ENCODE measurements at places on chromosomes 7 and 10.

- DNase-seq = no peak
These were observed 215.8 kb upstream of the FZD8 start for GRCh38 chr10:35857860-35858259.

GRCh38 chr7:103691291-103691690, 245.3 kb upstream of the SLC26A5 start:
- DNase-seq = no peak

- DNase-seq = peak; percentile 81
These were observed 104.4 kb downstream of the PTPRE start for GRCh38 chr10:128011059-128011979.

DNA sequence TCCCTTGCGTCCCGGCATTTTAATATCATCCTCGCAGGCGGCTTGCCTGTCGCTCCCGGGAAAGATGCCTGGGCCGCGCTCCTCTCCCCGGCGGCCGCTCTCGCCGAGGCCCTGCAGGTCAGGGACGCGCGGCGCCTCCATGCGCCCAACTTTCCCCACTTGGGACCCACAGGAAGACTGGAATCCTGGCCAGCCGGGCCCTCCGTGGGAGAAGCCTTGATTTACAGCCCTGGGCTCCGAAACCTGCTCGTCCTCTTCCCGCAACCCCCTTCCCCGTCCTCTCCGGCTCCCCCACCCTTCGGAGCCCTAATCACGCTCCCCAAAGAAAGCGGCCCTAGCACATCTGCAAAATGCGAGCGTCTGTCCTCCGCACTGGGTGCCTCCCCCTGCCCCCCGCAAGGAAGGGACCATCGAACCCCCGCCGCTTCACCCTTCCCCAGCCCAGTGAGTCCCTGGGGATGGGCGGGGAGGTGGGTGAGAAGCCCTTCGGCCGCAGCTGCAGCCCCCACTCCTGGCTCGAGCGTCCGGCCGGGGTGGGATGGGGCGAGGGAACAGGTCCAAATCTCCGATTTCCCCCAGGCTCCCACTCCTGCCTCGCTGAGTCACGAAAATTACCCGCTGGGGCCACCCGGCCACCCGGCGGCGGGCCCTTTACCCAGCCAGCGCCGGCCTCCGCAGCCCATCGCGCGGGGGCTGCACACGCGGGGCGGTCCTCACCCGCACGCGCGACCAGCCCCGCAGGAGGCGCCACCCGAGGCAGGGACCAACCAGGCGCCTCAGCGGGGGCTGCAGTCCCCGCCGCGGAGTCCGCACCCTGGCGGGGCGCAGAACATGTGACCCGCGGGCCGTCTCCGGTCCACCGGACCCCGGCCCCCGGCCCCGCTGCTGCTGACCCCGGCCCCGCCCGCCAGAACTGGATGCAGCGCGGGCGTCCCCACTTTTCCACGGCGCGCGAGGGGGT, 695 bp downstream of the HSPA12A start:
- DNase-seq = no peak

- no peak for DNase-seq
These were observed 68.8 kb upstream of the ABLIM1 start for GRCh38 chr10:114726820-114727271.

DNA sequence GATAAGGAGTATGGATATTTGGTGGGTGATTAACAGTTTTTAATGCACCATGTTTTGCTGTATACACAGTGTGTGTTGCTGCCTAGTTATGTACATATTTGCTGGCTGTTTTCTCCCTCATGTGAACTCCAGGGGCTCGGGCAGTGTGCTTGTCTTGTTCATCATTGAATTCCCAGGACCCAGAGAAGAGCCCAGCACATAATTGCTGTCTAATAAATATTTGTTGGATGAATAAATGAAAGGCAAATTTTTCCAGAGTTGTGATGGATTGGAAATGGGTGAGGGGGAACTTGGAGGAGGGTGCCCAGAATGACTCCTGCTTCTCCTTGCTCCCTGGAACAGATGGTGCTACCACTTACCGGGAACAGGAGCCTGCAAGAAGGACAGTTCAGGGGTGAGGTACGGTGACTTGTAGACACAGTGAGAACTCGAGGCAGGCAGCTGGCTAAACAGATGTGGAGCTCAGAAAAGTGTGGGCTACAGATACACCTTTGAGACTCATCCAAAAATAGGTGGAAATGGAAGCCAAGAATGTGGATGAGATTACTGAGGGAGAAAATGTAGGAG, 586.8 kb upstream of the MGMT start:
- DNase-seq = no peak

- no peak for DNase-seq
These were observed 25.0 kb downstream of the TES start for GRCh38 chr7:116235380-116235779.

GRCh38 chr7:128841171-128841690, 11.0 kb downstream of the FLNC start:
- DNase-seq = no peak

GRCh38 chr7:20700453-20701227, 85.2 kb downstream of the ABCB5 start:
- peak; percentile 60 for DNase-seq

- DNase-seq = no peak
These were observed 145.5 kb downstream of the ABCA13 start for GRCh38 chr7:48316768-48317167.

- no peak for DNase-seq
These were observed 648.8 kb downstream of the ARL4A start for GRCh38 chr7:13336227-13336626.

DNA sequence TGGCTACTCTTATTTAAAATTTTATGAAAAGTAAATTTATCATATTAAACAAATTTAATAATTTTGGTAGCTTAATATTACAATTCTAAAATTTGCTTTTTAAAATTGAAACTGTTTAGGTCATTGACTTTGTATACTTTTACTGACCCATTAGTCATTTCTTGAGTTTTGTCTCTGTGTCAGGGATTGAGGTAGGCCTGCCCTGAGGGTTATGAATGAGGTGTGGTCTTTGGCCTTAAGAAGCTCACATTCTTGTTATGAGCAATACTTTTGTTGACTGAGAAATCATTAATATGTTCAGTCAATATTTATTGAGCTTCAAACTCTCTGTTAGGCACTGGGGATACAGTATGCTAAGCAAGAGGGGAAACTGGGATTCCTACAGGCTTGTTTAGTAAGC, 47.0 kb upstream of the RPA3 start:
- no peak for DNase-seq

- DNase-seq = no peak
These were observed 246.8 kb downstream of the CELF2 start for GRCh38 chr10:11264296-11265048.

- DNase-seq = no peak
These were observed 261.4 kb upstream of the ZWINT start for GRCh38 chr10:56622335-56622973.

DNA sequence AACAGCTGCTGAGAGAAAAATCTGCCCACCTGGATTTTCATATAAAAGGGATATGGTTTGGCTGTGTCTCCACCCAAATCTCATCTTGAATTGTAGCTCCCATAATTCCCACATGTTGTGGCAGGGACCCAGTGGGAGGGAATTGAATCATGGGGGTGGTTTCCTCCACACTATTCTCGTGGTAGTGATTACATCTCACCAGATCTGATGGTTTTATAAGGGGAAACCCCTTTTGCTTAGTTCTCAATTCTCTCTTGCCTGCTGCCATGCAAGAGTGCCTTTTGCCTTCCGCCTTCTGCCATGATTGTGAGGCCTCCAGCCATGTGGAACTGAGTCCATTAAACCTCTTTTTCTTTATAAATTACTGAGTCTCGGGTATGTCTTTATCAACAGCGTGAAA, 20.8 kb upstream of the MKI67 start:
- DNase-seq = no peak

DNA sequence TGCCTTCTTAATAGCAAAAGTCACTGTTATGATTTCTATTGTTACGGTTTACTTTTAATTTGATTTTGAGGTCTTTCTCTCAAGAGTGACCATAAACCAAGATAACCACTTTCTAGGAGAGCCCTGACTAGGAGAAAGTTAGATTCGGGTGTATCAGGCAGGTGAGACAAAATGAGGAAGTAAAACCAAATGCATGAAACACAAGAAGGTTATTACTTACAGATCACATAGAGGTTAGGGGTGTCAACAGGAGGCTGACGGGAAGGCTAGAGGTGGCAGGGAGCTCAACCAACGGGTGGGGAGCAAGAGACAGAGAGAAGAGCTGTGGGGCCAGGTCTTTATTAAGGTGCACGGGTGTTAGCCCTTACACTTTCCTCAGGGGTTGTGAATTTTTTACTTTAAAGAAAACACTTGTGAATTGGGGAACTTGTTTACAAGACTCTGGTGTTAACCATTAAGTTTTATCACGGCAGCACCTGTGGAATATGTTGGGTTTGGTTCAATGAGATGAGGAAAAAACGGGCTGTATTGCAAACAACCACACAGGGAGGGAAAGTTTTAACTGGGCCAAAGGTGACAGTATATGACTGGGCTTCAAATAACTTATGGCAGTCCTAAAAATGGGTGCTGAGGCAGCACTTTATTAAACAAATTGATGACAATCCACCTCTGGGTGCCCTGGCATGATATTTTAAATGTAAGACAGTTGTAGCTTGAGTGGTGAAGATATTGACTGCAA, 154.9 kb downstream of the SDHAF3 start:
- DNase-seq = no peak

- DNase-seq = no peak
These were observed 98.4 kb downstream of the OSBPL3 start for GRCh38 chr7:24881623-24882022.

DNA sequence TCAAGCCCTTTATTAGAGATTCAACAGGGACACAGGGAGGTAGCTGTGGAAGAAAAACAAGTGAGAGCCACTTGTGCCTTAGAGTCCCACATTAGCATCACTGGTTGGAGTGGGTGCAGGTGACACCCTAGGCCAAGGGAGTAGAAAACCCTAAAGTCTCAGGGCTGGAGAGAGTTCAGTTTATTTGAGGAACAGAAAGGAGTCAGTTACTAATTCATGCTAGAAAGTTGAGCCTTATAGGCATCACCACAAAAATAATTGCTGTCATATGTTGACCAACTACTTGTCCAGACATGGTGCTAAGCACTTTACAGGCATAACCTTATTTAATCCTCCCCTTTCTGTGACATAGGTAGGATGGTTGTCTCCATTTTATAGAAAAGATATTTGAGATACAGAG, 20.9 kb upstream of the ACSL5 start:
- DNase-seq = no peak

GRCh38 chr7:111324228-111324627, 233.3 kb downstream of the LRRN3 start:
- DNase-seq = no peak

- DNase-seq = no peak
These were observed 118.0 kb downstream of the COBL start for GRCh38 chr7:51198654-51199053.

DNA sequence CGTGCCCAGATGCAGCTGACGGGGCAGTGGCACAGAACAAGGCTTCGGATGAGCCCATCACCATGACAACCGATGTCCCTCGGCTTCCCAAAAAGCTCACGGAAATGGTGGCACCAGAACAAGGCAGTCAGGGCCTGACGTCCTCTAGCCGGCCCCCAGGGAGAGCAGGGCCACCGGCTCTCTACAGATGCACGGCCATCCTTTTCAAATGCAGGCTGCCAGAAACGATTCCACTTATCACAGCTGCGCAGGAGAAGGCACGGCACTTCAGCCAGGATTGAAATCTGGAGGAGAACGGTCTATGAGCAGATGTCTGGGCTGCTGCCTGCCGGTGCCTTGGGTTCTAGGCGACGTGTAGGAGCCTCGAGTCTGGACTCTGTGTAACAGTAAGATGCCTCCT, 223.8 kb downstream of the ZMYND11 start:
- DNase-seq = no peak

- peak; percentile 46 for DNase-seq
These were observed 25.5 kb downstream of the PRR15 start for GRCh38 chr7:29588900-29589696.

- DNase-seq = no peak
These were observed 26.4 kb downstream of the BMPR1A start for GRCh38 chr10:86782701-86783418.

DNA sequence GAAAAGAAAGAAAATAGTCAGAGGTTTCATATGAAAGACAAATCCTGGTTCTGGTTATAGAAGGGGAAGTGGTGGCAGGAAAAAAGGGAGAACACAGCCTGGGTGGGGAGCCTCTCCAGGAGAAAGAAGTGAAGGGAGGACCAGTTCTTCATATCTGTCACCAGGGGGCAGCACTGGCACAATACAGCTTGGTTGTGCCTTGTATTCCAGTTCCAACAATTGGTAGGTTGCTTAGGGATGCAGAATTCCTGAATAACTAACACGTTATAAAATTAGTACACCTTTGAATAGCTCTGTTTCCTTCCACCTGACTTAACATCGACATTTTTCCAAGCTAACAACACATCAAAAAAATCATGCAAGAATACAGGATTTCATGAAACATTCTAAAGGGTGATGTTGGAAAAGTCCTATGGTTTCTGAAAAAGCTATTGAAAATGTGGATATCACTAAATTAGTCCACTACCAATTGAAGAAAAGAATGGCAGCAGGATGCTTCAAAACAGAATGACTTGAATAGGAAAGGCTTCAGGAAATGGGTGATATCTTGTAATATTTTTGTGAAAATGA, 52.9 kb downstream of the CYP26A1 start:
- DNase-seq = no peak

GRCh38 chr10:133110609-133111275, 23.0 kb downstream of the ADGRA1 start:
- DNase-seq = no peak

DNA sequence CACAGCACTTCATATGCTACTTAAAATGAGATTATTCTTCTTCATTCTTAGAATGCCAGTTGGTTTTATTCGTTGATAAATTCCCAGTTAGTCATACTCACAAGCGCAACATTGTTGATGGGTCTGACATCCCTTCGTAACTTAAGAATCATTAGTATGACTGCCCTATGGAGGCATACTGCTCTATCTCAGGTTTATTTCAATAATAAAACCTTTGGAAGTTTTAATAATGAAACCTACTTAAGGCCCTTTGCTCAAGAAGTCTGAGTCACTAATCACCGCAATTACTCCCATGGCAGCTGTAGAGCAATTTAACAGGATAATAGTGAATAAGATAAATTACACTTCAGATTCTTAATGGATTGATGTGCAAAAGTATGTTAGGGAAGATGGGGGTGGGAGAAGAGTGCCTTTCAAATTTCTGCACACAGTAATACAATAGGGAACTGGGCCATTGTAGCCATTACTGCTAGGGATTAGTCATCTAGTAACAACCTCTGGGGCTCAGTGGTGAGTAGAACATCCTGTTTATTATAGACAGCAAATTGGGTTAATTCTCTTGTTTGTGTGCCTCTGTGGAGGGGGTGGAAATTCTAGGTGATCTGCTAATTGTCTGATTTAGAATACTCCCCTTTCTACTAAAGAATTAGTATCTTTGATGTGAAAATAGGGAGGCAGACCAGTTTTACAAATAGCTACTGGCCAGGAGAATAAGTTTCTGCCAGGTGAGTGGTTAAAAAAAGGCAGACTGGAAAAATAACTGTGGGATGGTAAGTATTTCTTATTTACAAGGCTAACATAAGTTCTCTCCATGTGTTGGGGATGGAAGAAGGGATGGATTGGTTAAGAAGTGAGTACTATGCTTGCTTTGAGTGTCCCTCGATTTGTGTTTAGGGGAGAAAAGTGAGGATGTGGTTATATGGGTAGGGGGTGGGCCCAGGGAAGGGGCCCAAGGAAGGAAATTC, 74.5 kb upstream of the VKORC1L1 start:
- DNase-seq = no peak

- no peak for DNase-seq
These were observed 24.7 kb upstream of the HSPA12A start for GRCh38 chr10:116766837-116767634.

GRCh38 chr7:107029061-107029763, 15.3 kb upstream of the PRKAR2B start:
- peak; percentile 32 for DNase-seq

All from hematopoietic multipotent progenitor cell treated with erythropoietin and hydrocortisone succinate and interleukin-3 and kit ligand, for 17 days (in vitro differentiated cells).